NCI-H2029 treated with DMSO at 0.1 percent for 48 hours (cell line): ENCODE measurements at places on chromosomes 11 and 22.

DNA sequence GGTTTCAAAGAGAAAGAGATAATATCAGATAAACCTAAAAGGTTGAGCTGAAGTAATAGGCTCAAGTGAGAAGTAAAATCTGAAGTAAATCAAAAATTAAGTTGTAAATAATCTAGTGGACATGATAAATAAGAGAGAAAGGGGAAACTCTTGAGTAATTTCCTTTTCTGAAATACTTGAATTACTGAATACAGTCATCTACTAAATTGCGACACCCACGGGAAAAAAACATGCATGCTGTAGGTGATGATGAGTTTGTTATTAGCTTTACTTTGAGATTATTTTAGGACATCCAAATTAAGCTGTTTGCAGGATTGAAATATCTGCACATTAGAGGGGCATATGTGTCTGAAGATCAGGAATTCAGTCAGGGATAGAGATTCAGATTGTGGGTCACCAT lies 50.0 kb upstream of the CARD18 start:
- DNase-seq: no peak

DNA sequence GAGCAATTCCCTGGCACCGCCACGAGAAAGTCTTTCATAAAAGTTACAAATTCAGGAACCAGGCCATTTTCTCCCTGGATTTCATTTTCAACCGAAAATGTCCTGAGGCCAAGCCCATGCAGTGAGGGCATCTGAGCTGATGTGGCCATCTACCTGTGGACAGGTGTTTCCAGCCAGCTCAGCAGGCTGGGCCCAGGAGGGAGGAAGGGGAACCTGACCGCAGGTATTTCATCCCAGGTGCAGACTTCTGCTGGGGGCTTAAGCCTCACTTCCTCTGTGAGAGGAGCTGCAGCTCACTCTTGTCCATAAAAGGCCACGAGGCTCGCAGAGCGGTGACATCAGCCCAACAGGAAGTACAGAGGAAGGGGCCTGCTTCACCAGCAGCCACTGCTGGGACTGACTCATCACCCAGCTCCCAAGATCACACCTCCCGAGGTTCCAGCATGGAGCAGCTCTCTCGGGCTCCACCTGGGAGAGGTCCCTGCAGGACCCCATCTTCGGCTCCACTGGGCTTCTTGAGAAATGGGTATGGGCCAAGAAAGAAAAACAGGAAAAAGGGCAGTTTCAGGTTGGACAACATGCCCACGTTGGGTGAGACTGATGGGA lies 56.4 kb downstream of the MYH9 start:
- DNase-seq: peak; percentile 21

- no peak for DNase-seq
Measured at GRCh38 chr11:57219021-57219627, 17.9 kb downstream of the APLNR start.

DNA sequence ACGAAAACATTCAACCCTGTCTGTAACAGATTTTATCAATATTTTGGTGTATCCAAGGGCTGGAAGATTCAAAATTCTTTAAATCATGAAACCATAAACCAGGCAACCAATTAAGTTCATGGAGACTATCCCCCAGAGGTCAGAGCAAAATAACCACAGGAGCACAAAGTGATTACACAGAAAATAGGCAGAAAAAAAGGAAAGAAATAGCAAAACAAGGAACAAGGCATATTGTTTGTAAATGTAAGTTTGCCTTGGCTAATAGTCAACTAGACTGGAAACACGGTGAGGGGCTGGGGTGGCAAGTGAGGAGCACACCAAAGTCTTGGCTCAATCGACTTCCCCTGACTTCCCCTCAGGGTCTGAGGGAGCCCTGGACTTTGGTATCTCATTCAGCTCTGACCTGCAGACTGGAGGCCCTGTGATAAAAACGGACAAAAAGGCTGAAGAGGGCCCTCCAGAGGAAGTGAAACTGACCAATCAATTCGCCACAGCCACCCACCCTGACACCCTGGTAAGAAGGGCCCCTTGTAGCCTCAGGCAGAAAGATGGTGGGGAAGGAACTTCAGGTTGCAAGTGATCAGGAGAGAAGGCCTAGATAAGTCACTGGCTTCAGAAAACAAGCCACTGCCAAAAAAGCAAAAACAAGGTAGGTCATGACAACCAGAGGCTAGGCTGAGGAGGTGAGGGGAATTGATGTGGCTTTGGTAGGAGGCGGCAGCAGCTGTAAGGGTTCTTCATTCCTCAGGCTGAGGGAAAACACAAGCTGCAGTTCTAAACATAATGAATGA lies 1.8 kb downstream of the SIK3 start:
- no peak for DNase-seq

DNA sequence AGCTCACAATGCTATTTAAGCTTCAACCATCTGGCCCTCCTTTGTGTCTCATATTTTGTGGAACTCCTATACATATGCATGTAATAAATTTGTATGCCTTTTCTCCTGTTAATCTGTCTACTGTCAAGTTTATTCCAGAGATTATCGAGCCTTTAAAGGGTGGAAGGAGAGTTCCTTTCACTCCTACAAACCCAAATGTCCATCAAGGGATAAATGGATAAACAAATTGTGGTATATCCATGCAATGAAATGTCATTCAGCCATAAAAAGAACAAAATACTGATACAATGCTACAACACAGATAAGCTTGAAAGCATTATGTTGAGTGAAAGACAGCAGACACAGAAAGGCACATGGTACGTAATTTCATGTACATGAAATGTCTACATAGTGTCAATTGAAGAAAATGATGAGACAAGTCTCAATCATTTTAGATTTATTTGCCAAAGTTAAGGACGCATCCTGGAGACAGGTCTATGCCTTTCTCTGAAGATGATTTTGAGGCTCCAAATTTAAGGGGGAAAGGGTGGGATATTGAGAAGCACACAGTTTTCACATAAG lies 17.7 kb upstream of the FEZ1 start:
- no peak for DNase-seq

DNA sequence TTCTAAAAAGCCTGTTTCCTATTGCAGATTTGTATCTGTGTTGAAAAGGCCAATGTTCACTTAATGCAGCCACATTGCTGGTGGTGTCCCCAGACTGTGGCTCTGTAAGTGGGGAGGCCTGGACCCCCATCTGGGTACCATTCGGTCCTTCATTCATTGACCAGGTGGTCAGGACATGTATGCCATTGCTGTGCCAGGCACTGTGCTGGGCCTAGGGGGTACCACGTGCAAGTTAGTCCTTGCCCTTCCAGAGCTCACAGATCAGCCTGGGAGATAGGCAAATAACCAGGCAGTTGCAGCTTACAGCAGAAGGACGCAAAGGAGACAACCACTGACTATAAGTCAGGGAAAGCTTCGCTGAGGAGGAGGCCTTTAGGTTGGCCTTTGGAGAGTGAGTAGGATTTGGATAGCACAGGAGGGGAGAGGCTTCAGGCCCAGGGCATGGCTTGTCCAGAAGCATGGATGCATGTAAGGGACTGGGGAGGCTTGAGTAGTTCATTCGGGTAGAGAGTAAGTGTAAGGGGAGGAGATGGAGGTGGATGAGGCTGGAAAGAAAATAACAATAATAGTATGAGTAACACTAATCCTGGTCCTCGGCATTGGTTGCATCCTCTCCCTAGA lies 5.0 kb downstream of the PRDM11 start:
- no peak for DNase-seq

- DNase-seq: no peak
Measured at GRCh38 chr11:116650052-116650451, 122.7 kb downstream of the BUD13 start.

GRCh38 chr22:40031766-40032470 lies 37.2 kb downstream of the FAM83F start:
- no peak for DNase-seq

DNA sequence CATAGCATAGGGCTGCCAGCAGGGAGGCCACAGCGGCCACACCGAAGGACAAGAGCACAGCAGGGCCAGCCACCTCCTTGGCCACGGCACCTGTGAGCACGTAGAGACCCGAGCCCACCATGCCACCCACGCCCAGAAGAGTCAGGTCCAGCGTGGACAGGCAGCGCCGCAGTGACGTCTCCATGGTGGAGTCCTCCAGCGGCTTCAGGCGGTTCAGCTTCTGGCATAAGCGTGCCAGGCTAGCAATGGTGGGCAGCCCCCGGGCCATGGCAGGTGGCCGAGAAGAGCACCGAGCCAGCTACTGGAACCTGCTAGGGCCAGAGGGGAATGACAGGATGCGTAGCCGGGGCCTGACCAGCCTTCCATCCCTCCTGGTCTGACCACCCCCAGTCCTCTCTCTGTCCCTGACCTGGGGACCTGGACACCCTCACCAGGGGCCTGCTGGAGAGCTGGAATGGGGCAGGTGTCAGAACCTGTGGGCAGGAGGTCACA lies 770 bp downstream of the SLC7A4 start:
- DNase-seq: no peak

GRCh38 chr22:25110846-25111578 lies 88.6 kb upstream of the CRYBB3 start:
- peak; percentile 61 for DNase-seq

DNA sequence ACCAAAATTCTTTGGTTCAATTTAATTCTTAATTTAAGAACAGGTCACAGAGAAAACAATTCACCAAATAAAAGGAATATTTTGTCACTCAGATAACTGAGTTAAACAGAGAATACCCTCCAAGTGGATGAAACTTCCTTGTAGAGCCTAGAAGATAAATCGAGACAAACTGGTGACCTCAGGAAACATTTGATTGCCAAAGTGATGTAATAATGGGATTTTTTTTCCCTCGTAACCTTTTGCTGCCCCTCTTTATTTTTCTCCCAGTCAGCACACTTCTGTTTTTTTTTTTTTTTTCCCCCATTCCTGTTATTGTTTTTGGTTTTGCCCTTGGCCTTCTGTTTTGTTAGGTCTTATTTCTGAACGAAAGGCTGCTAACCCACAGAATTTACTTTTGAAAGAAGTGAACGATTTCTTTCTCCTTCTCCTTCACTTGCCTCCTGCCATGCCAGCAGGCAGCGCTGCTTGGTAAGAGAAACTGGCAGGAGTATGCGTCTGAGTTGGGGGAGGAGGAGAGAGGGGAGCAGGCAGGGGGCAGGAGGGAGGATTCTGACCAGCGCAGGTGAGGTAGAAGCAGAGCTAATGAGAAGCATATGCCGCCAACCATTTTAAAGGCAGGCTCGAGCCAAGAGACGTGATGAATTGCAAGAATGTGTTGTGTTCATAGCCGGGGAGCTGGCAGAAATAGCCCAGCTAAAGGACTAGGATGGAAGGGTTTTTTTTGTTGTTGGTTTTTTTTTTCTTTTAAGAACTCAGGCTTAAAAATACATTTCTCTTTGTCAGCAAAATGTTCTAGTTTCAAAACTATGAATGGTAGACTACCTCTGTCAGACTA lies 121.9 kb upstream of the MTMR2 start:
- no peak for DNase-seq

DNA sequence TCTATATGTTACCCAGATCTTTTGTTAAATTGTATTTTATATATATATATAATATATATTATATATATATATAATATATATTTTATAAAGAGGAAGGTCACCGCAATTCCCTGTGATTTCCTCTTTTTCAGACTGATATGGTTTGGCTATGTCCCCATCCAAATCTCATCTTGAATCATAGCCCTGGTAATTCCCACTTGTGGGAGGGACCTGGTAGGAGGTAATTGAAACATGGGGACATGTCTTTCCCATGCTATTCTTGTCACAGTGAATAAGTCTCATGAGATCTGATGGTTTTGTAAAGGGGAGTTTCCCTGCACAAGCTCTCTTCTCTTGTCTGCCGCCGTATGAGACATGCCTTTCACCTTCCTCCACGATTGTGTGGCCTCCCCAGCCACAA lies 157.6 kb downstream of the RAB38 start:
- no peak for DNase-seq

DNA sequence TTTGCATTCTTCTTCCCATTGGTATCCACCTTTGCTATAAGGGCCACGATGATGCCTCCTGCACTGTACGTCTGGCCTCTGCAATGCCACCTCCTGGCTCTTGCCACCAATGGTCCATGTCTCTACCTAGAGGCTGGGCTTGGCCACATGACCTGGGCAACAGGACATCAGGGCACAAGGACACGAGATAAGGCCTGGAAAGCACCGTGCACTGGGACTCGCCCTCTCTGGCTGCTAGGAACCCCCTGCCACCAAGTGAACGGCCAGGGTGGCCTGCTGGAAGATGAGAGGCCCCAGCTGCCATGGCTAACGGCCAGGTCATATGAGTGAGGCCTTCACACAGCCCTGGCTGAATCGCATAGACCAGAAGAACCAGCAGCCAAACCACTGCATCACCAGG lies 87.4 kb downstream of the TRMU start:
- DNase-seq: no peak

GRCh38 chr22:27874764-27875163 lies 44.3 kb downstream of the PITPNB start:
- no peak for DNase-seq
